HEK293T (cell line): ENCODE measurements at places on chromosomes 1 and 21.

DNA sequence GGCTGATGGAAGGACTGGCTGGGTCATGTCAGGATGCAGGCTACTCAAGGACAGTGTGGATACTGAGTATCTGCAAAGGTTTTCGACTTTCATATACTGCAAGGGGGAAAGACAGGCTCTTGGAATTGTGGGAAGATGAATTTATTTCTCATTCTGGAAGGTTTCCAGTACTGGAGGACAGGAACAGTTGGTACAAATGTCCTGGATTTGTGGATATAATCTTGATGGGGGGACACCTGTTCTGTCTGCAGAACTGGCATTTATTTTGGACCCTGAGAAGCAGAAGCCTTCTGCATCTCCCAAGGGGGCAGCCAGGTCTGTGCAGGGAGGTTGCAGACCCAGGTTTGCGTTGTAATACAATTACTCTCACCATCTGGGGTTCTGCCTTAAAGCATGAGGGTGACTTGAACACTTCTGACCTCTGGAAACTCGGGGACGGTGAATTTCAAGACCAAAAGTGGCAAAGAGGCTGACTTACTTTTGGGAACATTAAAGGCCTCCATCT lies 65.8 kb downstream of the NOS1AP start:
- no peak for DNase-seq

- DNase-seq: no peak
Measured at GRCh38 chr1:47941609-47942239, 55.5 kb downstream of the TRABD2B start.

DNA sequence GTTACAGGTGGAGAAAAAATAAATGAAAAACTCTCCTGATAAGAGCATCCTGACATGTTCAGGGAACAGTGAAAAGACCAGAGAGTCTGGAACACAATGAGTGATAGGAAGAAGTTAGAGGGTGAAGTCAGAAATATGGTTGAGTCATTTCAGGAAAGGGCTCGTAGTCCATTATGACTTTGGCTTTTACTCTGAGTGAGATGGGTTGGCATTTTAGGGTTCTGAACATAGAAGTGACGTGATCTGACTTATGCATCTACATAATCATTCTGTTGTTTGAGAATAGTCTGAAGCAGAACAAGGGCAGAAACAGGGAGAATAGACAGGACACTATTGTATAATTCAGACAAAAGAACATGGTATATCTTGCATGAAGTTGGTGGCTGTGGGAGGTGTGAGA lies 5.8 kb downstream of the HMCN1 start:
- DNase-seq: no peak

DNA sequence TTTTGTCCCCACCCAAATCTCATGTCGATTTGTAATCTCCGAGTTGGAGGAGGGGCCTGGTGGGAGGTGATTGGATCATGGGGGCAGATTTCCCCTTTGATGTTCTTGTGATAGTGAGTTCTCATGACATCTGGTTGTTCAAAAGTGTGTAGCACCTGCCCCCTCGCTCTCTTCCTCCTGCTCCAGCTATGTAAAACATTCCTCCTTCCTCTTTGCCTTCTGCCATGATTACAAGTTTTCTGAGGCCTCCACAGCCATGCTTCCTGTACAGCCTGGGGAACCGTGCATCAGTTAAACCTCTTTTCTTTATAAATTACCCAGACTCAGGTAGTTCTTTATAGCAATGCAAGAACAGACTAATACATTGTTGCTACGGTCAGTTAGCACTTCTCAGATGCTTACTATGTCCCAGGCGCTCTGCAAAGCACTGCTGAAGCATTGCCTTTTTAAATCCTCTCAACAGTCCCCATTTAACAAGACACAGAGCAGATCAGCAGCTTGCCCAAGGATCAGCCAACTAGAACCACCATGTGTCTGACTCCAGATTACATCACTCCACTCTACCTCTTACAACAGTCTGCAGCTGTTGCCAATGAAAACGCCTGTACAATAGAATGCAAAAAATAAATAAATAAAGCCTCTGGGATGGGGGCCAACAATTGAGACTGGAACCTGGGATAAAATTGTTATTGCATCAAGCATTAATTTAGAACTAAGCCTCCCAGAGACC lies 52.4 kb upstream of the USP1 start:
- DNase-seq: no peak

DNA sequence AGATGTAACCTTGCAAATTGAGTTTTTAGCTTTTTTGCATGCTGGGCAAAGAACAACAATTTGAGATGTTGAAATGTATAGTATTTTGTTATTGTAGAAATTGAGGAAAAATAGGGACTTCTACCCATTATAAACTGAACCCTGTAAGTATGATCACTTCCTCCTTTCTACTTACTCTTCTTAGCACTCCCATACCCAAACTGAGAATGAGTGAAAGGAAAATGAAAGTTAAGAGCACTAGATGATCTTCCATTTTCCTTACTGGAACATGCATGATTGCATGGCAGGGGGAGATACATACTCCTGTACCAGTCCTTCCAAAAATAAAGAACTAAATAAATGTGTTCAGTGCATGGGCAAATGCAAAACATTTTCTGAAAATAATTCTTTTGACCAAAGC lies 107.4 kb upstream of the KIAA1614 start:
- no peak for DNase-seq

DNA sequence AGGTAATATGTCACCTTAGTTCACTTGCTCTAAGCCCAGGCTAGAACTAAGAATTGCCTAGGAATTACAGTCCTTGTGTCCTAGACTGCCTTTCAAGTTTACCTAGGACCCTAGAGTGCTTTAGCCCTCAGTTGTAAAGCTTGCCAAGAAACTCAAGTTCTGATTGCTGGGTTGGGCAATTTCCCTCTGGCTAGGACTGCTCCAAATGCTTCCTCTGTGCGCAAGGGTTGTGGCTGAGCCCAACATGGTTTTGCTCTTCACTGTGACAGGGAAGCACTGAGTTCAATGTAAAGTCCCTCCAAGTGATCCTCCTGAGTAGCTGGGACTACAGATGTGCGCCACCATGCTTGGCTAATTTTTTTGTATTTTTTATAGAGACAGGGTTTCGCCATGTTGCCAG lies 102.3 kb upstream of the NEK7 start:
- DNase-seq: no peak

DNA sequence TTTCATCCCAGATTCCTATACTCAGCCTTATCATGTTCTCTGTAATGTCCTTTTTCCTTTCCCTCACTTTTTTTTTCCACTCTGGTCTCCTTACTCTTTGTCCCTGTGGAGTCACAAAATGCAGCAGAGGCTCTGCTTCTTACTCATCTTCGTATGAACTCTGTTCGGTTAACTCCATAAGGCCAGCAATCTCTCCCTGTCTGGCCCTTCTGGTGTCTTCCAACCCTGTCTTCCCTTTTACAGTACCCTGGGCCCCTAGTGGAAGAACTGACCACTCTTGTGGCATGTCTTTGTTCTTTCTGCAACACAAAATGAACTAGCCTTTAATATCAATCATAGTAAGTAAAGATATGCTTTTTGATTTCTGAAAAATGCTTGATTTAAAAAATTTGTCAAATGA lies 7.1 kb downstream of the CD101 start:
- DNase-seq: no peak

- DNase-seq: peak; percentile 70
Measured at GRCh38 chr1:147389532-147390184, 147.2 kb downstream of the CHD1L start.

DNA sequence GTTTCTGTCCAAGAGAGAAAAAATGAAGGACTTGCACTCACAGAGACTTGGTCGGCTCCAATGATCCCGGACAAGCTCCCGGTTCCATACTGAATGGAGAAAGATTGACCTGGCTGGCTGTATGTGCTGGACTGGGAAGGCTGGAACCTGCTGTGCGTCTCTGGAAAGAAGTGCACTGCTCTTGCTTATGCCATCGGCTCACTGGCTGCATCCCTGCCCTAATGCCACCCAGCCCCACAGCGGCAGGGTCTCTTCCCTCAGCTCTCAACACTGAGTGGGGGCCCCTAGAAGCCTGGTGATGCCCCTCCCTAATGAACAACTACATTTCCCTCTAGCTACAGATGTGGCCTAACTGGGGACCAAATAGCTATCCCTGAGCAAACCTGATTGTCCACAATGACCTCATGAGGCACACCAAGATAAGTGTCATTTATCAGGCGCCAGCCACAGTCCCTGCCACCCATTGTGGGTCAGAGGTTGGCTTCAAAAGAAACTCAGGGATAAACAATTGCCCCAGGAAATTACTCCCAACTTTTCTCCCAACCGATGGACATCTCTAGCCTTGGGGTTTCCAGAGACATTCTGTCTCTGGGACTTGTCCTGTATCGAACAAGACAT lies 2.6 kb downstream of the CTSE start:
- no peak for DNase-seq

- no peak for DNase-seq
Measured at GRCh38 chr1:38892976-38893375, 11.6 kb upstream of the GJA9 start.

- peak; percentile 12 for DNase-seq
Measured at GRCh38 chr1:216456682-216457081, 33.4 kb upstream of the USH2A start.

- no peak for DNase-seq
Measured at GRCh38 chr1:8925960-8926359, 19.7 kb upstream of the CA6 start.

DNA sequence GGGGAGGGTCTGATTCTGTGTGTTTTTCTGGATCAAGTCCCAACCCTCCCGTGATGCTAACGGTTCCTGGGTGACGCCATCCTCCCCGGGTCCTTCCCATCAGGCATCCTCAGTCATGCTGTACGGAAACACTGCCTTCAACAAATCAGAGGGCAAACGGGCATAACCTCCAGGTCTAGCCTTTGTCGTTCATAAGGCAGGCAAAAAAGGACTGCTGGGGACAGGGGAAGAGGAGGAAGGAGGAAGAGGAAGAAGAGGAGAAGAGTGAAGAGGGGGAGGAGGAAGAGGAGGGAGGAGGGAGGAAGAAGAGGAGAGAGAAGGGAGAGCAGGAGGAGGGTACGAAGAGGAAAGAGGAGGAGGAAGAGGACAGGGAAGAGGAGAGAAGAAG lies 84.4 kb downstream of the ITPKB start:
- no peak for DNase-seq

- no peak for DNase-seq
Measured at GRCh38 chr1:64282351-64282750, 78.9 kb downstream of the UBE2U start.

DNA sequence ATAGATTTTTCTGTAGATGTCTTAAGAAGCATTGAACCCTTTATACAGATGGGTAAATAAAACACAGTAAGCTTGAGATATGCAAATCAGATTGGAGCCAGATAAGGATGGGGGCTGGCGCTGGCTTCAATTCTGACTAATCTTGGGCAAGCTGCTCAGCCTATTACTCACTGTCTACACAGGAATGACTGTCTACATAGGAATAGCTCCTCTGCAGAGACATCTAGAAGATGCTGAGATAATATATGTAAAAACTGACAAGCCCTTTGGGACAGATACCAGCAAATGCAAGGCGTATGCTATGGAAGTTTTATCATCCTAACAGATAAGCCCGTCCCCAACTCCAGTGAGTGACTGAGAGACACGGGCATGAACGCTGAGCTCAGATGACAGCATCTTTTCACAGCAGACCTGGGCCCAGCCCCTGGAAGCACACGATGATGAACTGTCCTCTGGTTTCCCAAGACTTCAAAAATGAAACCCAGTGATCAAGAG lies 1.7 kb downstream of the CLDN14 start:
- DNase-seq: no peak

DNA sequence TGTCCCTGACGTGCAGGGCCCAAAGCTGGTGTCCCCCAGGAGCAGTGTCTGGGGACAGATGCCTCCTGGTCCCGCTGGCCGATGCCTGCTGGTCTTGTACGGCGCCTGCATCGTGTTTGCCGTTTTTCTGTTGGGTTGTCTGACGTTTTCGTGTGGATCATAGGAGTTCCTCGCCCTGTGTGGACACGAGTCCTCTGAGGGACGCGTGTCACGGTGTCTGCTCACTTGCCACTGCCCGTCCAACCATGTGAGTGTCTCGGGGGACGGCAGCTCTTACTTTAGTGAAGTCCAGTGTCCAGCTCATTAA lies 7.4 kb downstream of the MIB2 start:
- DNase-seq: no peak

DNA sequence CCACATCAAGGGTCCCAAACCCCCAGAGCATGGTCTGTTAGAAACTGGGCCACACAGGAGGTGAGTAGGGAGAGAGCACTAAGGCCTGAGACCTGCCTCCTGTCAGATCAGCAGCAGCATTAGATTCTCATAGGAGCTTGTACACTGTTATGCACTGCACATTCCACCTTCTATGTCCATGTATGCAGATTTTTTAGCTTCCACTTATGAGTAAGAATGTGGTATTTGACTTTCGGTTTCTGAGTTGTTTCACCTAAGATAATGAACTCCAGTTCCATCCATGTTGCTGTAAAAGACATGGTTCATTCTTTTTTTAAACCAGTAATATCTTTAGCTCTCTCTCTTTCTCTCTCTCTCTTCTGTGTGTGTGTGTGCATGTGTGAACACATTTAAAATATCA lies 663 bp upstream of the GBP6 start:
- no peak for DNase-seq

- DNase-seq: no peak
Measured at GRCh38 chr1:39272027-39272797, 67.7 kb downstream of the MACF1 start.

GRCh38 chr1:97090725-97091124 lies 369.1 kb downstream of the PTBP2 start:
- no peak for DNase-seq
